Heart left ventricle (tissue), 16 donors: ENCODE measurements at places on chromosomes 7 and 10.

- peak; percentile 38 for DNase-seq
Measured at GRCh38 chr7:140542228-140542603, 62.9 kb upstream of the MKRN1 start.

DNA sequence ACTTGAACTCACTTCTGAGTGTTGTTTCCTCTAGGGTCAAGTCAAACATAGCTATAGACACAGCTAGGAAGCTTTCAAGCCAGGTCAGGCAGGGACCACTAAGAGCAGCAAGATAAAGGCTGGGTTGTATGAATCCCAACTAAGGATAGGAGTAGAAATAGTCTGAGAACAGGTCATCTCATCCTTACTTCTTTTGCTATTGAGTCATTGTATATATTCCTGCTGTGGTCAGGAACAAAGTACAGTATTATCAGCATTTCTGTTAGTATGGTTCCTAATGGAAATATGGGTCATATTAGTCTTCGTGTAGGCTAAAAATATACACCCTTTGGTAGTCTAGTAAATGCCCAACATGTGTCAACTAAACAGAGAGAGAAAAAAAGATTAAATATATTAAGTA lies 145.3 kb downstream of the BTAF1 start:
- DNase-seq, result no peak

GRCh38 chr10:29541422-29542210 lies 93.2 kb downstream of the SVIL start:
- DNase-seq, result no peak

GRCh38 chr10:123757853-123758252 lies 91.7 kb downstream of the GPR26 start:
- DNase-seq, result no peak
